Panc1 (cell line): ENCODE measurements at places on chromosomes 1 and 21.

DNA sequence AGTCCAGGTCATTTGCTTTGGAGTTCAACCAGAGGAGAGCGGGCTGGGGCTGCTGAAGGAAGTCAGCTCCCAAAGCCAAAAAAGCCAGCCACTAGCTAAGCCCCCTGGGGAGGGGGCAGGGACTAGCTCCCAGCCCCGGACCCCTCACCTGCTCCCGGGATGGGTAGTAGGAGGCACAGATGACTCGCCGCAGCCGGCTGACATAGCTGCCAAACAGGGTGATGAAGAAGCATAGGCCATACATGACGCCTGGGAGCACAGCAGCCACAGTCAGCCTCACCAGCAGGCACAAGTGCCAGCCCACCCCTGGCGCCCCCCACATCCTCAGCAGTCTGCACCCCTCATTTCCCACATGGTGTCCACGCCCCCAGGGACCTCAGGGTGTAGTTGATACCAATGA, 7.4 kb downstream of the DCST2 start:
- DNase-seq: no peak

DNA sequence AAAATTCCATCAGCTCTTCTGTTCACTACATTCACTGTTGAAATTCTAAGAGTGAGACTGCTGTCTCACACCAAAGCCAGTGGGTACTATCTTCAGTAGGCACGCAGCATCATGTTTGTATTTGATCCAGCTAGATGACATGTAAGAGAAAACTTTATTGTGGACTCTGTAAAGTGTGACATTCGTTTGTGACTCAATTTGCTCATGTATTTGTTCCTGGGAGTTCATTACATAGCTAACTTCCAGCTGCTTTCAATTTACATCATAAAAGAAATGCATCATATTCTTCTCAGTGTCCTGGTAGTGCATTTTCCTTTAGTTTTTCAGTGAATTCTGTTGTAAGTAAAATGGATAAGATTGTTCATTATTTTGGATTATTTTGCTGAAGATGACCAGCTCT, 31.4 kb downstream of the CTH start:
- no peak for DNase-seq

DNA sequence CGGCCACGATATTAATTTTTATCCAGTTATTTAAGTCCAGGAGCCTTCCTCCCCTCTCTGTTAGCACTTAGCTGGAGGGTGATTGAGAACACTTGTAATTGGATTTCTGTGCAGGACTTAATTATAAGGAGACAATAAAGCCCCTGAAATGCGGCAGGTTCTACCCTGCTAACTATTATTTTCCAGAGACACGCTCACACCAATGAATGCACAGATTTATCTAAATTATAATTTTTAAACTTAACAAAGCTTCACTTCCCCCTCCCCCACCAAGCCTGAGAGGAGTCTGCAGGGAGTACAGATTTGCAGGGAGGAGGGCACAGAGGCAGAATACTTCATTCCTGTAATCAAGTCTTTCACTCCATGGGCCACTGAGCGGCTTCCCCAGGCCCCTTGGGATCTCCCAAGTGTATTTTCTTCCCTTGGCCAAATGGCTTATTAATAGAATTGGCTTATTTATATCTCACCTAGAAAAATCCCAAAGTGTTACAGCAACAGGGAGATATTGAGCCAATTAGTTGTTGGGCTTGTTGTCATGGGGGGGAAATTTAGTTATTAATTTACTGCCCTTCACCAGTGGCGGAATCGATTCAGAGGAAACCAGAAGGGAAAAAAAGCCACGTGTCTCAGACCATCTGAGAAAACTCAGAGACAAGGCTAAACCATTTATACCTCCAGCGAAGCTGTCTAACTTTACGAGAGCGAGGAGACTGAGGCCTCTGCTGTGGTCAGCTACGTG, 99.0 kb upstream of the CD34 start:
- no peak for DNase-seq

- no peak for DNase-seq
Observed at GRCh38 chr1:20380616-20381035, 90.0 kb downstream of the VWA5B1 start.

- no peak for DNase-seq
Observed at GRCh38 chr1:70930062-70930461, 117.6 kb downstream of the PTGER3 start.

- DNase-seq: no peak
Observed at GRCh38 chr21:34885626-34886239, 163.4 kb downstream of the RUNX1 start.

- no peak for DNase-seq
Observed at GRCh38 chr1:9079988-9080704, 10.7 kb upstream of the SLC2A5 start.

DNA sequence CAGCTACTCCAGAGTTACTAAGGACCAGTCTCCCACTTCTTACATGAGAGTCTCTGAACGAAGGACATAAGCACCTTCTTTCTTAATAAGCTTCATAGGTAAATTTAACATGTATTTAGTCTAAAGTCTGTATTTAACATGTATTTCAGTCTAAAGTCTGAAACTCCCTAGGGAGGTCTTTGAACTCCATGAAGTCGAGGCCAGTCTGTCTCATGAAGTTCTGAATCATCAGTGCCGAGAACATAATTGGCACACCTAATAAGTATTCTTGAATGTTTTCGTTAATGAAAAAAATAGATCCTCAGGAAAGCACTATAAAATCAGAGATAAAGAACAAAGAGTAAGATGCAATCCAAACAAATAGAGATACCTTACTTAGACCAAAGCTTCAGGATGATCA, 945.5 kb downstream of the TTLL7 start:
- no peak for DNase-seq
